Fibroblast of pulmonary artery (primary cell): ENCODE measurements at places on chromosomes 5 and 9.

DNA sequence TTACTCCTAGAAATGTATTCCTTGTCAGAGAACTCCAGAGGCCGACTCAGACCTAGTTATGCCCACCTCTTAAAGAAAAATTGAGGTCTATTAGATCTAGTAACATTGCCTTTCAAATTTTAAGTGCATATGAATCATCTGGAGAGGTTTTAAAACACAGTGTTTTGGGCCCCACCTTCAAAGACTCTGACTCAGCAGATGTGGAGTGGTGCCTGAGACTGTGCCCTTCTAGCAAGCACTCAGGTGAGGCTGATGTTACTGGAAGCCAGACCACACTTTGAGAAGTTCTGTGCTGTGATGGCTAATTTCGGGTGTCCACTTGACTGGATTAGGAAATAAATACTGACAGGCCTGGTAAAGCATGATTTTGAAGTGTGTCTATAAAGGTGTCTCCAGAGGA is 10.6 kb downstream of the FOXB2 start:
- DNase-seq = no peak

DNA sequence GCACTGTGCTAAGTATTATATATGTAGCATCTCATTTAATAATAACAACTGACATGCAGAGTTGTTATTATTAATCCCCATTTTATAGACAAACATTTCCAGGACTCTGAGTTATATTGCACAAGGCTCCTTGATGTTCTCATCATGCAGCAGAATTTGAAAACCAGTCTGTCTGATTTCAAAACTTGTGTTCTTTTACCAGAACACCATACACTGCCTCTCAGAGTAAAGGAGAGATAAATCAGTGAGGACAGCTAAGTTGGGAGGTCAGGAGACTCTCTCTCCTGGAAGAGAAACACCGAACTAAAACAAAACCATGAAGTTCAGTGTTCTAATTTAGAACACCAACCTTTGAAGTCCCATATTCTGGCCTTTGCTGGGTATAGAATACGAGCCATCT is 92.7 kb upstream of the TNC start:
- no peak for DNase-seq

DNA sequence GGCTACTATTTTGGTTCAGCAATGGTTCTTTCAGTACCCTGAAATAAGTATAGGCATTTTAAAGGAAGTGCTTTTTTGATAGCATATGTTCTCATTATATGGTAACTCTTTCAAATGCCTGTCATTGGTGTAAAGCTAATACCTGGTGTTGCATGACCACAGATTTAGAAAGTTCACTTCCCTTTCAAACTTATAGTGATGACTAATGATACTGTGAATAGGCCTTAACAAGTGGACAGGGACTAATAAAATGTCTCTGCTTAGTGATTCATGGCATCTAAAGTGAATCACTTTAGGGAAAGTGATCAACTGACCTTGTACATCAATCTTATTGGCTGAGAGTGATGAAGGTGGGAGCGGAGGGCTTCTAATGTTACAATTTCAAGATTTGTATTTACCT is 21.6 kb downstream of the MRPL22 start:
- DNase-seq = no peak

GRCh38 chr5:52041842-52042241 is 658.6 kb downstream of the ISL1 start:
- no peak for DNase-seq

DNA sequence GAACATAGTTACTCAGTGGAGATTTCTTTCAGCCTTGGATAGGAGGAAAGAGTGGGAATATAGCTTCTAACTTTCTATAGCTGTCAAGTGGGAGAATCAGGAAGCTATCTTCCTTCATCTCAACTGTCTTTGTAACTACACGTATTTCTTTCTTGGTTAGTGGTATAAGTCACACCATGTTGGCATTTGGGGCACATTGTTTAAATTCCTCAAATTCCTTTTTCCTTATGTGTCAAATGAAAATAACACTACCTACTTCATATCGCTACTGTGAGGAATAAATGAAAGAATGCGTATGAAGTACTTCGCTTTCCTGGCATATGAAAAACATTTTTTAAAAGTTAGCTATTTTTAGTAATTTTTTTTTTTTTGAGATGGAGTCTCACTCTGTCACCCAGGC is 1082.5 kb upstream of the WWC1 start:
- DNase-seq = peak; percentile 7

GRCh38 chr9:88658311-88658822 is 123.4 kb downstream of the NXNL2 start:
- peak; percentile 80 for DNase-seq

DNA sequence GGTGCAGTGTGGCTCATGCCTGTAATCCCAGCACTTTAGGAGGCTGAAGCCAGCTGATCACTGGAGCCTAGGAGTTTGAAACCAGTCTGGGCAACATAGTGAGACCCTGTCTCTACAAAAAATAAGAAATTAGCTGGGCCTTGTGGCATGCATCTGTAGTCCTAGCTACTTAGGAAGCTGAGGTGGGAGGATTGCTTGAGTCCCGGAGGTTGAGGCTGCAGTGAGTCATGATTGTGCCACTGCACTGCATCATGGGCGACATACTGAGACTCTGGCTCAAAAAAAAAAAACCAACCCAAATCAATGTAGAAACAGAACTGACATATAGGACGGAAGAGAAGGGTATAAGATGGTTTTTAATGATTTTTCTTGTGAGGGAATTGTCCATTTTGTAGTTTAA is 27.7 kb downstream of the G3BP1 start:
- DNase-seq = peak; percentile 62

DNA sequence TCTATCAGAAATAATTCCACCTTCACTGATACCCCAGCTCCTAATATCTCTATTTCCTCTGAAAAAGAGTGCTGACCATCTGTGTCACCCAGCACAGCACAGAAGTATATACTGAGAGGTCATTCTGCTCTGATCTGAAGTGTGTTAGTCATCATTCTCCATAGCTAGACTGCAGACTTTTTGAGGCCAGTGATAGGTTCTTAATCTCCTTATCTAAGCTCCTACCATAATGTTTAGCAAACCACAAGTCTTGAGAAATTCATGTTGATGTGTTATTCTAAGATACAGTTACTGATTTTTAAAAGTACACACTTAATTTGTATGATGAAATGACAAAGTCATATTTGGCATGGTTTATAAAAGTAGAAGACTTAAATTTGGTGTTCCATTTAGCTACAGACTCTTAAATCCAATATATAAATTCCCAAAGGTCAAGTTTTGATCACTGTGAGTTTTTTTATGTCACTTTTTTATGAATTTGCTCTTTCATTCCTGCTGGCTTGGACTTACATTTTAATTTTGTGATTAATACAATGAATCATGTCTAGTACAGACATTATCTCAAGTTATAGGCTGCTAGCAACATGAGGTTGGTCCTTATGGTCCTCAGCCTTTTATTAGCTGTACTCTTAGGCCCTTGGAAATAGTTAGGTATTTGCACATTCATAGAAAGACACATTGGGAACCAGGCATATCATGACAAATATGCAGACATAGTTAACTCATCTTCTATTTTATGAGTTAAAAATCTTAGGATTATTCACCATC is 380.8 kb downstream of the EBF1 start:
- DNase-seq = peak; percentile 52

DNA sequence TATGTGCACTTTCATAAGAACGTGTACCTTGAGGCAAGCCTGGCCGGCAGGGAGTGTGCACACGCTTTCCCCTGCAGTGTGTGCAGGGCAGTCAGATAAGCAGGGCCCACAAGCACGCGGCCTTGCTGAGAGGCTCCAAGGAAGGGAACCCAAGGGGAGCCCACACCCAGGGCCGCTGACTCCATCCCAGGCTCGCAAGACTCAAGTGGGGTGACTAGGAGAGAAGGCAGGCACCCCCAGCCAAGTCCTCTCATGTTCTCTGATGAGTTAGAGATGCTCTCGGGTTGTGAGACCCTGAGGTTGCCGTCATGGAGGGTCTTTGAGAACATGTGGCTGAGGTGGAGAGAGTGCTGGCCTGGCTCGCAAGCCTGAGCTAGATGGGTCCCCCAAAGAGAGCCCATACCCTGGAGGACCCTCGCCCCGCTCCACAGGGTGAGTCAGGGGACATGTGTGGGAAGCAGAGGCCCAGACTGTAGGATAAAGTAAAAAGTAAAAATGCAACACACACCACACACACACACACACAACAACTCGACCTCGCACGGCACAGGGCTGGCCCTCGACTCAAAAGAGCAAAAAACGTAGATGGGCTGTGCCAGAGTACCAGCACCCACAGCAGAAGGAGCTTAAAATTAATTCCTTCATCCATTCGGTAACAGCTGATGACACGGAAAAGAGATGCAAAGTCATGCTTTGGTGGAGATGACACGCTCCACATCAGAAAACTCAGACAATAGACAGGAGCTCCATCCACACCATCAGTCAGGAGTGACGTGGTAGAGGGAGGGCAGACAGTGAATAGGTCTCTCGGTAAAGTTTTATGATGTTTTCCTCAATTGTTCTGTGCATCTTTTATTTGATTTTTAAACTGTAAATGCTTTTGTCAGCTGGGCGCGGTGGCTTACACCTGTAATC is 54.8 kb upstream of the NKD2 start:
- DNase-seq = no peak
